ENCODE measurements at places on chromosomes 11 and 22.
A peak's percentile ranks its signal among the peaks of the same experiment; 100 is the strongest.

GRCh38 chr11:72430741-72431570 is 3.4 kb downstream of the CLPB start:
- DNase-seq: peak; percentile 25

GRCh38 chr11:129333873-129334272 is 41.8 kb upstream of the BARX2 start:
- no peak for DNase-seq

- DNase-seq: no peak
Measured at GRCh38 chr22:24105631-24106030, 75.7 kb upstream of the SUSD2 start.

- DNase-seq: peak; percentile 94
Measured at GRCh38 chr22:43867839-43868635, 5.7 kb upstream of the SULT4A1 start.

DNA sequence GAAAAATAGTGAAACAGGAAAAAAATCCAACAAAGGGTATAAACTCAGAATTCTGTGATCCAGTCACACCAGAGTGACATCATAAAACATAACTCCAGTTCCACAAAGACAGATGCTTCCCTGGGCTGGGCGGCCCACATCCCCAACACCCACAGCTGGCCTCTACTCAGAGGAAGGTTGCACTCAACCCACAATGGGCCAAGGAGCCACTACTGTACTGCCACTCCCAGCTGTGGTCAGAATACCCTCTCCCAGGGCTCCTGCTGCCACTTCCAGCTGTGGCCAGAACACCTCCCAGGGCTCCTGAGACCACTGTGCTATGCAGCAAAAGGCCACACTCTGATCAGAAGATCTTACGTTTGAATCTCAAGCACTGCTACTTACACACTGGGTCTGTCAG is 18.3 kb downstream of the SMCO4 start:
- DNase-seq: no peak

DNA sequence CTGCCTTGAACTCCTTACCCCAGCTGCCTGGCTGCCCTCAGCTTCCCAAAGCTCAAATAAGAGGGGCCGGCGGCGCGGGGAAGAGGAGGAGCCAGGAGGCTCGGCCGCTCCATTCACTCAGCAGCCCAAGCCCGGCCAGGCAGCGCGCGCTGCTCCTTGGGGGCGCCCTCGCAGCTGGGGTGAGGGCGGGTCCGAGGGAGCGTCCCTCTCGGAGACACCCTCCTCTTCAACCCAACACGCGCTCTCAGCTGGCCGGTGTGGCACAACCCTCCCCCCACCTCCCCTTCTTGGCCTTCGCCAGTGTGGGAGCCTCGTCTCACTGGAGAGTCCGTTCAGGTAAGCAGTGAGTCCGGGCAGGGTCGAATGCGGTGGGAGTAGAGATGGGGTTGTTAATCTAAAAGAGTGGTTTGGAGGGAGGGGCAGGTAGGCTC is at the start of gene WT1:
Gene WT1, minus strand, starts transcription at position 29 of the 431 bp plus-strand sequence.
- peak; percentile 83 for DNase-seq

- no peak for DNase-seq
Measured at GRCh38 chr11:124474779-124475178, 29.3 kb upstream of the OR8B8 start.

DNA sequence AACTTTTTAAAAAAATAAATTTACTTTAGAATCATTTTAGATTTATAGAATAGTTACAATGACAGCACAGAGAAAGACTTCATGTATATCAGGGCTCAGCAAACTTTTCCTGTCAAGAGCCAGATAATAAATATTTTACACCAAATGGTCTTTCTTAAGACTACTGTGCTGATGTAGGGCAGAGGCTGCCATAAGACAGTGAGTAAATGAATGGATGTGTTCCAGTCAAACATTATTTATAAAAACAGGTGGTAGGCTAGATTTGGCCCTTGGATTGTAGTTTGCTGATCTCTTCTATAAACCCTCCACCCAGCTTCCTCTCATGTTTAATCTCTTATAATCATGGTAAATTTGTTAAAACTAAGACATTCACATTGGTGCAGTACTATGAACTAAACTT is 33.0 kb downstream of the CECR2 start:
- DNase-seq: no peak

DNA sequence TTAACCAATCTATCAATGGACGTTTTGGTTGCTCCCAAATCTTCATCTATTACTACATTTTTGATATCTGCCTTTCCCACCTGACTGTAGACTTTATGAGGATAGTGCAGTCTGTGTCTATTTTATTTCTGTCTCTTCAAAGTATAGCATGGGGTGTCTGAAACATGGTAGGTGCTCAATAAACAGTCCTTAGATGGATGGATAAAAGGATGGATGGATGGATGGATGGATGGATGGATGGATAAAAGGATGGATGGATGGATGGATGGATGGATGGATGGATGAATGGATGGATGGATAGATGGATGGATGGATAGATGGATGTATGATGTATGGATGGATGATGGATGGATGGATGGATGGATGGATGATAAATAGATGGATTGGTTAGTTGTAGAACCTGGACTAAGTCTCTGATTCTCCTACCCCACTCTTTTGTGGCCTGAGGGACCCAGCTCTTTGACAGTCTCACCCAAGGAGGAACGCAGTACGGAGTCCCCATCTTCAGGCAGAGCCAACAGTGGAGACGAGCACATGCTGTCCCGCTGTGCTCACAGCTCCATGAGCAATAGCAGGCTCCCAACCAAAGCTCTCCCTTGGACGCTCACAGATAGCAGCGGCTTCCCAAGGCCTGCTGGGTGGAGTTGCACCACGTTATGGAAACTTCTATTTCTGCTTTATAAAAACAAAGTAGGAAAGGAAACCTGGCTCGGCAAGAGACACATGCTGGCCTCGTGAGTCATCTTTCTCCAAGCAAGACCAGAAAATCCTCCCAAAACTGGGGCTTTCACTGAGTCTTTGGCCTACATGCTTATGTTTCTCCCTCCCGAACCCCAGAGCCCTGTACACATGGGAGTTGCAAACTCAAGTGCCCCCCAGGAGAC is 448.0 kb downstream of the MIAT start:
- DNase-seq: no peak

DNA sequence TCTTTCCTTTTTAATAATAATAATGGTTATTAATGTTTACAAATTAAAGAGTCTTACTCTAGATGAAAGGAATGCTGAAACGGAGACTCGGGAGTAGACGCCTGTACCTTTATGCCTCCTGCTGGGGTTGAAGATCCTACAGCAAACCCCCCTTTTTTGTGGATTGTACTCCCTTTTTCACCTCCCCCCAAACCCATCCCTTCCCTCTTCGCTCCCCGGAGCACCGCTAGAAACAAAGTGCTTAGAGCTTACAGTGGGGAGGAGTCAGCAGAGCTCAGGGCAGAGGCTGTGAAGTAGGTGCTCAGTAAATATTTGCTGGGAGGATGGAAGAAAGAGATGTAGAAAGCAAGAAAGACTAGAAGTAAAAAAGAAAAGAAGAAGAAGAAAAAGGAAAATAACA is 169.7 kb downstream of the NXPE2 start:
- no peak for DNase-seq

Data from nephron progenitor cell (in vitro differentiated cells).